Right ventricle myocardium inferior (tissue), 1 donor: ENCODE measurements at places on chromosomes 5 and 9.

GRCh38 chr9:129164246-129164930 lies 13.7 kb downstream of the IER5L start:
- DNase-seq: no peak

DNA sequence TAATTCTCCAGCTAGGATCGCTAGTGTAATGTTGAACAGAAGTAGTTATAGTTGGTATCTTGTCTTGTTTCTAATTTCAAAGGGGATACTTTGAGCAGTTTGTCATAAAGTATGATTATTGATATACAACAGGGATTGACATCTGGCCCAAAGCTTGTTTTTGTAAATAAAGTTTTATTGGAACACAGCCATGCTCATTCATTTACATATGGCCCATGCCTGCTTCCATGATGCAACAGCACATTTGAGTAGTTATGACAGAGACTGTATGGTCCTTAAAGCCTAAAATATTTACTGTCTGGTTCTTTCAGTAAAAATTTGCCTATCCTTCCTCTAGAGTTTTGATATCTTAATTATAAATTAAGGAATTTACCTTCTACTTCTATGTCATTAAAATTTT lies 69.8 kb downstream of the RPS6 start:
- DNase-seq: no peak

DNA sequence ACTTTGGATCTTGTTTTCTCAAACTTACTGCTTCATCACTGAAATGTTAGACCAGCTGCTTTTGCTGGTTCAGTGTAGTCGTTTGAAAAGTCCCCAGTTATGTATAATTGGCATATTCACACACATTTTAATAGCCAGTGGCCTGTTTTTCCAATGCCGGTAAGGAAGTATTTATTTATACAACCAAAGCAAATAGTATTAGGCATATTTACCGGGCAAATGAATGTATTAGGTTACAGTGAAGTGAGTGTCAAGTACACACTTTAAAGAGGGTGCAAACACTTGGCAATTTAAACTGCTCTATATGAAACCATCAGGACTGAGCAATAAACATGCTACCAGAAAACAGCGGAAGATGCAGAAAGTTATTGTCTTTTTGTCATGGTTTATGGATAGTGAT lies 242.9 kb downstream of the MCTP1 start:
- DNase-seq: no peak

DNA sequence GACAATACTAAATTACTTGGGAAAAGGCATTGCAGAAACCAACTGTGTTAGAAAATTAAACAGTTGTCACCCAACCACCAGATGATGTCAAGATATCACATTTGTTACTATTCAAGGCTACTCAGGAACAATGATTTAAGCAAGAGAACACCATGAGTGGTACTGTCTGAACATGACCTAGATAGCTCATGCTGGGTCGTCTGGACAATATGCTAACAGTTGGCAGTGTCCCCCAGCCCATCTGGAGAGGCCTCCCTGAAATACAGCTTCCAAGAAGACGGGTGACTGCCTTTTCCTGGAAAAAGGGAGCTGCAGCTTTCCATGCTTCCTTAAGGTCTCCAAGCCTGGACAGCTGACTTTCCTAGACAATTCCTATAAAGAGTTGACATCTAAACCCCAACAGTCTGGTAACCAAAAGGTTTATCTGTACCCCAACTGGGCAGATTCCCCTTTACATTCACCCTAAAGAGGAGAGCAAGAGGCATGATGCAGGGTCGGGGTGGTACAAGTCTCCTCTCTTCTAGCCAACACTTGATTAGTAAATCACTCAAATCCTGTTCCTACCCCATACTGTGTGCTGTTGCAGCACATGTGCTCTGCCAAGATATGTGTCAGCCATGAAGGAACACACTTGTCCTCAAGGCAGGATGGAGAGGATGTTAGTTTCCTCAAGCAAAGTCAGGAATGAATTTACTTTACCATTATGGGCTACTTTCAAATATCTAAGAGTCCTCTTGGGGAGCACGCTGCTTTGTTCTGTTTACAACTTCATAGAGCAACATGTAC lies 433.0 kb downstream of the PDE4D start:
- no peak for DNase-seq

DNA sequence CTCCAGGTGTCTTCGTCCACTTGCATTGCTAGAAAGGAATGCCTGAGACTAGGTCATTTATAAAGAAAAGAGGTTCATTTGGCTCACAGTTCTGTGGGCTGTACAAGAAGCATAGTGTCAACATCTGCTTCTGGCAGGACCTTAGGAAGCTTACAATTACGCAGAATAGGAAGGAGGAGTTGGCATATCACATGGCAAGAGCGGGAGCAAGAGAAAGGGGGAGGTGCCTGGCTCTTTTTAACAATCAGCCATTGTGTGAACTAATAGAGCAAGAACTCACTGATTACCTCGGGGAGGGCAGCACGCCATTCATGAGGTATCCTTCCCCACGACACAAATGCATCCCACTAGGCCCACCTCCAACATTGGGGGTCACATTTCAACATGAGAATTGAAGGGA lies 134.4 kb upstream of the EFNA5 start:
- DNase-seq: no peak

DNA sequence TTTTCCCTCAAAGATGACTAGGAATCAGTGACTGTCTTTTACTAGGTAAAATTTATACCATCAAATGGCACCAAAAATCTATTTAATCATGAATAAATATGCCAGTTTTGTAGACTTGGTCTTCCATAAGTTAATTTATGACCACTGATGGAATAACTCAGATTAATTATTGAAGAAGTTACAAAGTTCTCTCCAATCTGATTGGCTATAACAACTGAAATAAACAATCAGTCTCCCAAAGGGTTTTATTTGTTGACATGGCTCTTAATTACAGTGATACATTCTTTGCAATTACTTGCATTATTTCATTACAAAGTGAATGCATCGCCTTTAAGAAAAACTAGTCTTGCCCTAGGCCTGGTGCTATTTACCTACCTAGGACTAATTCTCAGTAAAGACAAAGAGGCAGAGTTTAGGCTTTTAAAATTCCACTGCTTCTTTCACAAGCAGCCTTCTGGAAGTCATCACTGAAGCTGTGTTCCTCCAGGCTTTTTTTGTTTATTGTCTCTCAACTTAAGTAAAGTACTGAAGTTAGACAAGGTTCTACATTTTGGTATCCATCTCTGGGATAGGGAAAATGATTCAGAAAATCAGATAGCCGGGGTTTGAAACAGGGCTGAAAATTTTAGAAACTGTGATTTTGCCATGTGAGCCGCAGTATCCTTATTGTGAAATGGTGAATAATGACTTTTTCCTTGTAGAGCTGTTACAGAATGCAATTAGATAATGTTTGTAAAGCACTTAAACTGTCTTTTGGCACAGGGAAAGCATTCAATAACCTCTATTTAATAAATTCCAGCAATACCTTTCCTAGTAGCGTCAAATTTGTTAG lies 2.5 kb downstream of the STOM start:
- DNase-seq: no peak

- DNase-seq: no peak
Measured at GRCh38 chr5:128630121-128630520, 92.1 kb upstream of the FBN2 start.

- no peak for DNase-seq
Measured at GRCh38 chr9:16413509-16414016, 456.9 kb downstream of the BNC2 start.

DNA sequence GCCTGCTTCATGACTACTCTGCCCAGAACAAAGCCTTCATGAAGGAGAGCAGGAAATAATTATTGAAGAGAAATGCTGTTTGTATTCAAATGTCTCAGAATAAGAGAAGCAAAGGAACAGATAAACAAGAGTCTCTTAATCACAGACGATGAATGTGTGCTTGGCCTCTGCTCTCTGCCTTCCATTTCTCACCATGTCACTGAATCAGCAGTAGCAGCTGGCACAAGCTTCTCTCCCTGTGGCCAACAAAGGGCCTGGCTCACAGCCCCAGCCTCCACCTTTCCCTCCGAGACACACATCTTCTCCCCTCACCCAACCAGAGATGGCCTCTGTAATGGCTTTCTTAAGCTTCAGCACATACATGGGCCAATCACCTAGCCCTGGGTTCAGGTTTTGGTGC lies 128.1 kb upstream of the SLIT3 start:
- no peak for DNase-seq

DNA sequence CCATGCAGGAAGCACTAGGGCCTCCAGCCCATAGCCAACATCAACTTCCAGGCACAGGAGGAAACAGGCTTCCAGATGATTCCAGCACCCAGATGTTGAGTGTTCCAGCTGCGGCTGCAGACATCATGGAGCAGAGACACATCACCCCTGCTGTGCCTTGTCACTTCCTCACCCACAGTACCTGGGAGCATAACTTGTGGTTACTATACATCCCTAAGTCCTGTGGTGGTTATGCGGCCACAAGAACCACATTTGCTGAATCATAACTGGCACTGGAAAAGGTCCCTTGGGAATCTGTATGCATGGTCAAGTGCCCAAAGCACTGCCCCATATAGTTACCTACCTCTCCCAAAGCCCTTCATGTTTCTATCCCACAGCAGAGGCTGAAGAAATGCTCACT lies 56.6 kb downstream of the WHRN start:
- no peak for DNase-seq

GRCh38 chr5:37063739-37064138 lies 185.4 kb downstream of the CPLANE1 start:
- DNase-seq: no peak
